ENCODE measurements at places on chromosomes 1 and 21.

DNA sequence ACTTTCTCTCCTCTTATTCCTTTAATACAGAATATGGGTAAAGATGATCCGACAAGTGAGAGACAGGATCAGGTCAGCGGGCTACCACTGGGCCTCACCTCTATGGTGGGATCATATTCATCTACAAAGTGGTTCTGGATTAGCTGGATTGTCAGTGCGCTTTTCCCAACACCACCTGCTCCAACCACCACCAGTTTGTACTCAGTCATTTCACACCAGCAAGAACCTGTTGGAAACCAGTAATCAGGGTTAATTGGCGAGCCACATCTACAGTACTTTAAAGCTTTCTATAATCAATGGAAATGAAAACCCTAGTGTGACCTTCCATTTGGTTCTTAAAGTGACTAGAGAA, 643 bp downstream of the NRAS start:
- no peak for DNase-seq

GRCh38 chr1:78318011-78318410, 172.8 kb upstream of the PTGFR start:
- DNase-seq, result no peak

- no peak for DNase-seq
Measured at GRCh38 chr1:167223144-167224103, 2.7 kb downstream of the POU2F1 start.

GRCh38 chr1:164716992-164717703, 158.2 kb downstream of the PBX1 start:
- no peak for DNase-seq

DNA sequence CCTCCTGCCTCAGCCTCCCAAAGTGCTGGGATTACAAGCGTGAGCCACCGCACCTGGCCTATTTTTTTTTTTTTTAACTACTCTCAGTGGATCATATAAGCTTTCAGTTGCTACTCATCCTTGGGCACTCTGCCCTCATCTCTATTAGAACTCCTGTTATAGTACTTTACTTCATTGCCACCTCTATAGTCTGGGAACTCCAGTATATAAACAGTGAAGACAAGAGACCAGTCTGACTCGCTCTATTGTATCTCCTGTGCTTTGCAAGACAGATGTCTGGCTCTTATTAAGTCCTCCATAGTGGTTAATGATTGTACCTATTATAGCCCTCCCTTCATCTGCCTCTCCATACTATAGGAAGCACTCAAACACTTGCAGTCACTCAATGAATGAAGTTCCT, 15.1 kb downstream of the KHDRBS1 start:
- DNase-seq, result no peak

DNA sequence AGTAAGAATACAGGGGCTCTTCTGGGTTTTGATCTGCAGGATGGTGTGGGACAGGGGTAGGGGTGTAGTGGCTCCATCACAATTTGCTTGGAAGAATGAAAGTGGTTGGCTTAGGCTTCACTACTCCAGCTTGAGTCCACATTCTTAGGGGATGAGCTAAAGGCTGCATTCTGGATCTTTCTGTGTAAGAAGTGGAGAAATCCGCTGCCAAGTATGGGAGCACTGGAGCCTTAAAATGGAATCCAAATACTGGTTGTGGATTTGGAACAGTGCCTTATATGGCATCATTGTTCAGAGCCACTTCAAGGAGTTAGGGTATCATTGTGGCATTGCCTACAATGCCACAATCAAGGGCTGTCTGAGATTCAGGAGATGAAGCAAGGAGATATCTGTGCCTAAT, 187.1 kb downstream of the LMO4 start:
- DNase-seq, result no peak

- DNase-seq, result no peak
Measured at GRCh38 chr1:110155878-110156522, 5.7 kb downstream of the SLC6A17 start.

DNA sequence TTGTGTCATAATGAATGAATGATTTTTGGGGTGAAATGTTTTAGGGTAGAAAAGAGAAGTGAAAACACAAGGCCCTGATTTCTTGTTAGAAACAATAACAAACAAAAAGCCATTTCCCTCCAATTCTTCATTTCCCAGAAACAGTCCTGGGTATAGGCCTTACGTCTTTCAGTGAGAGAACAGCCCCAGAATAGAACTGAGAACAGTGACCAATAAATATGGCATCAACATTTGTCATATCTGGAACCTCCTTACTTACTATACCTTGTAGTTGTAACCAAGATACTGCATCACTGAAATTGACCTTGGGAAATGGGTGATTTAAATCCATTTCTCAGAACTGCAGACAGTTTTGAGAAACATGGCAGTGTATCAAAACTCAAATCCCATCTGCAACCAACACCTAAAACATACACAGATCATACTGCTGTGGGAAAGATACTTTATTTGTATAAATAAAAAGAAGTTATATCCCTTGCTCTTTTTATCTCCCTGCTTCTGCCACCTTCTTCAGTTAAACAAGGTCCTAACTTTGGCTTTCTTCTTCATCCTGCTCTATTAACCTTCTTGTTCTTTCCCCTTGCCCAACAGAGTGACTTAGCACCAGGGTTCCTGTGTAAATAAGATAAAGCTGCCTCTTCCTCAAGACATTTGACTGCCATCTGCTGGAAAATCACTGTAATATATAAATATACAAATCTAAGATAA, 19.5 kb downstream of the XKR8 start:
- DNase-seq, result peak; percentile 29

- no peak for DNase-seq
Measured at GRCh38 chr1:222792744-222793143, 22.1 kb upstream of the DISP1 start.

GRCh38 chr1:17475752-17476151, 36.3 kb upstream of the RCC2 start:
- DNase-seq, result no peak

DNA sequence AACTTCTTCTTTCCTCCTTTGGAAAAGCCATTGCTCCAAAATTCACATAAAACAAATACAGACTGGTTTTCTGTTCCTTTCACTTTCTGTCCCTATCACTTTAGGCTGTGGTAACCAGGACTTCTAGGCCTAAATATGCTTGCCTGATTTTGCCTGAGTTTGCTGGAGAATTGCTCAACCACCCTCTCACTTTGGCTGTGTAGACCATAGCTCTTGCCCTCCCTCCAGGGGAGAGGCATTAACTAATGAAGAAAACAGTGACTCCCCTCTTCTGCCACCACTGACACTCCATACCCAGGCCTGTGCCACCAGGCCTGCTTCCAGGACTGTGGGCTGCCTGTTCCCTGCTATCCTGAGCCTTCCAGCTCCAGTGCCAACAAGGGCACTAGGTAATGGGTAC, 163.5 kb downstream of the TOMM20 start:
- DNase-seq, result no peak

- DNase-seq, result peak; percentile 29
Measured at GRCh38 chr1:102191723-102192122, 195.0 kb upstream of the OLFM3 start.

GRCh38 chr1:234262007-234262753, 111.1 kb upstream of the COA6 start:
- DNase-seq, result no peak

- peak; percentile 66 for DNase-seq
Measured at GRCh38 chr21:20999659-21000058, 1.4 kb downstream of the NCAM2 start.

- no peak for DNase-seq
Measured at GRCh38 chr1:115507901-115508300, 133.9 kb upstream of the VANGL1 start.

DNA sequence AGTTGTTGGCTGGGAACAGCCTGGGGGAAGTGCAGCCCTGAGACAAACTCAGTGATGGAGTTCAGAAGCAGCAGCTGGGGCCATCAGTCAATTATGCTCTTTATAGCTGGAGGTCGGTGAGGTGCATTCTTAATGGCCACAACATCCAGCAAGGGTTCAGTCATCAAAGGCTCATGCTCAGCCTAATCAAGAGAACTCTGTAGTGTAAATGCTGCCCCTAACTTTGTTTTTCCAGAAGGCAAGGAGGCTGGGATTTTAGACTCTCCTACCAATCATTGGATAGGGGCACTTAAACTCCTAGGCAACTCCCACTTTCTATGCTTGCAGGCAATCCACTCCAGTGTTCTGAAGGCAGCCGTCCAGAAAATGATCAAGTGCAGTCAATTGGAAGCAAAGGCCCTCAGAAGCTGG, 15.0 kb upstream of the RGS4 start:
- no peak for DNase-seq

GRCh38 chr1:161722406-161722805, 1.1 kb downstream of the FCRLB start:
- no peak for DNase-seq

- DNase-seq, result no peak
Measured at GRCh38 chr1:201391651-201392511, 7.2 kb downstream of the LAD1 start.

- no peak for DNase-seq
Measured at GRCh38 chr1:8046391-8046790, 20.3 kb upstream of the ERRFI1 start.

DNA sequence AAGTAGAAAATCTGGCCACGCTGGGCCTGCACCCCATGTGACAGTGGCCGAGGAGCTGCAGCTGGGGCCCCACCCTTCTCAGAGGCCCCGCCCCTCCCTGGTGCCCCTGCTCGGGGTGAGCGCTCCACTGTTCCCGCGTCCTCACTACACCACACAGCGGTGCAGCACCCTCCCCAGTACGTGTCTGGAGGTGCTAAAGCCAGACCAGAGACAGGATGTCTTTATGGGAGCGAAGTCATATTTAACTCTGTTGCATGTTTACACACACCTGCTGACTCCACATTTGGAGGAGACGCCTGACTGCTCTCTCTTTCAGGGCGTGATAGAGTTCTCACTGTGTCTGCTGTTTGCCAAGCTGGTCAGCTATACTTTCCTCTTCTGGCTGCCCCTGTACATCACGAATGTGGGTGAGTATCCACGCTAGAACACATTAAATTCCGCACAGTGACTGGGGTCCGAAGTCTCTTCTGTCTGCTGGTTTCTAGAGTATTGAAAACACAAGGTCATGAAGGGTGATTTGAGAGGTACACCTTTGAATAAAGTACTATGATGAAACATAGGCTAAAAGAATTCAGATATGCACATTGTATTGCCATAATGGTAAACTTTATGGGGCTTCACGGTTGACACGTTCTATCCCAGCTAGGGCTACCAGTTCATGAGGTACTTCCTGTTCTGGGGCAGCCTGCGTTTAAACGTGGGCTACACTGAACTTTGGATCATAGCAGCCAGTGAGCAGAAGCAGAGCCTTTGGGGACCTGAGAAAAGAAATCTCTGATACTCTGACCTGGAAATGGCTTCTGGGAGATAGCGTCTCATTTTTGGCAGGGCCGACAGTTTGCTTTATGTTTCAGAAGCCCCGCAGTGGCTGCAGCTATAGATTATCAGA, 48.4 kb downstream of the SLC37A1 start:
- no peak for DNase-seq

GRCh38 chr1:156228501-156228900, 13.5 kb upstream of the BGLAP start:
- DNase-seq, result no peak

- no peak for DNase-seq
Measured at GRCh38 chr1:156119503-156120209, 5.1 kb downstream of the LMNA start.

DNA sequence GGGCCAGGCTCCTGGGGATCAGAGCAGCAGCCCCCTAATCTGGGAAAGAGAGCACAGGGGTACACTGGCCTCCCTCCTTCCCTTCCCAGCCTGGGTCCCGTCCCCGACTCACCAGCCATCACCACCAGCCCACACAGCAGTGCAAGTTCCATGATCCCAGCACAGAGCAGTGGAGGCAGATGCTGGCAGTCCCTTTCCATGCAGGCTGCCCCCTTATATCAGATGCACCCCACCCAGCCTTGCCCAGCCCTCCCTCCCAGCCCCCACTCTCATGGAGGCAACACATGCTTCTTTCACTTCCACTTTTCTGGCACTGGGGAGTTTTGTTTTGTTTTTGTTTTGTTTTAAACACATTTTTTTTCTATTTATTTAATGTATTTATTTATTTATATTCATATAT, at the start of gene PLA2G2D:
Gene PLA2G2D, minus strand, starts transcription at position 190 of the 400 bp plus-strand sequence. Its CDS starts 38 bp downstream, at position 152.
- no peak for DNase-seq

GRCh38 chr1:227003165-227003564, 63.1 kb downstream of the COQ8A start:
- DNase-seq, result no peak

GRCh38 chr1:58911841-58912499, 128.1 kb upstream of the JUN start:
- DNase-seq, result no peak

DNA sequence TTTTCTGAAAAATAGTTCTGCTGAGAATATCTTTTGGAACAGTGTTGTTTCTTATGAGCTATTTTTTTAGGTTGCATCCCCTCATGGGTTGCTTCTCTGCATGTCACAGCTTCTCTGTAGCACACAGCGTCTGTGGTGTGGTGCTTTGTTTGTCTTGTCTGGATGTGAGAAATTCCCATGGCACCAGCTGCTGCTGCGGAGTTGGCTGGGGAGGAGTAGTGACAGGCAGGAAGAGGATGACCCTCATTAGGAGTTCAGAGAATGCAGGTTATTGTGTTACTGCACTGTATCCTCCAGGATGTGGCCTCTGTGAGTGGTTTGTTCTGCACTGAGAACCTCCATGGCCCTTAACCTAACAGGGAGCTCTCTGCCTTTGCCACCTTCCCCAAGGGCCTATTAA, 64.8 kb downstream of the TSEN15 start:
- peak; percentile 32 for DNase-seq

GRCh38 chr21:45943630-45944540, 37.7 kb upstream of the COL6A1 start:
- DNase-seq, result no peak

DNA sequence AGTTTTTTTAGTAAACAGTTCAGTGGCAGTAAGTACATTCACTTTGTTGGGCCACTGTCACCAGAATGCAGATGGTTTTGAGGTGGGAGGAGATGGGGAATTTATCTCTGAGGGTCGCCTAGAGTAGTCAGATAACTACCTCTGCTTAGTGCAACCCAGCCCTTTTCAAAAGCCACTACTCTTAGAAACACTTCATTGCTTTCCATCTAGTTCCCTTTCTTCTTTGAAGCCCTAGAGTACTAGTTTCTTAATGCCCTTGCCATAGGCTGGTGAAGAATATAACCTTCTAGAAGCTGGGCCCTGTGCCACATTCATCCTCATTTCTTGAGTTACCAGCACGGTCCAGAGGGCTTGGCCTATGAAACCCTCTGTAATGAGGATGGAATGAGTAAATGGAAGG, 28.4 kb upstream of the ST3GAL3 start:
- no peak for DNase-seq
